ENCODE measurements at places on chromosomes 5 and 9. TPM values are rescaled to one million over a fixed set of nuclear protein-coding genes. Genes with fewer than 3 reads are reported as not detected.

- no peak overlapping the region for H3K27ac ChIP-seq
- no peaks in the 10 kb centered on the region for H3K36me3 ChIP-seq
- H3K27me3 ChIP-seq = no peaks in the 10 kb centered on the region
- H3K4me3 ChIP-seq = no peak overlapping the region
- no peak for DNase-seq
Observed at GRCh38 chr5:533955-534742, 9.9 kb upstream of the SLC9A3 start.

DNA sequence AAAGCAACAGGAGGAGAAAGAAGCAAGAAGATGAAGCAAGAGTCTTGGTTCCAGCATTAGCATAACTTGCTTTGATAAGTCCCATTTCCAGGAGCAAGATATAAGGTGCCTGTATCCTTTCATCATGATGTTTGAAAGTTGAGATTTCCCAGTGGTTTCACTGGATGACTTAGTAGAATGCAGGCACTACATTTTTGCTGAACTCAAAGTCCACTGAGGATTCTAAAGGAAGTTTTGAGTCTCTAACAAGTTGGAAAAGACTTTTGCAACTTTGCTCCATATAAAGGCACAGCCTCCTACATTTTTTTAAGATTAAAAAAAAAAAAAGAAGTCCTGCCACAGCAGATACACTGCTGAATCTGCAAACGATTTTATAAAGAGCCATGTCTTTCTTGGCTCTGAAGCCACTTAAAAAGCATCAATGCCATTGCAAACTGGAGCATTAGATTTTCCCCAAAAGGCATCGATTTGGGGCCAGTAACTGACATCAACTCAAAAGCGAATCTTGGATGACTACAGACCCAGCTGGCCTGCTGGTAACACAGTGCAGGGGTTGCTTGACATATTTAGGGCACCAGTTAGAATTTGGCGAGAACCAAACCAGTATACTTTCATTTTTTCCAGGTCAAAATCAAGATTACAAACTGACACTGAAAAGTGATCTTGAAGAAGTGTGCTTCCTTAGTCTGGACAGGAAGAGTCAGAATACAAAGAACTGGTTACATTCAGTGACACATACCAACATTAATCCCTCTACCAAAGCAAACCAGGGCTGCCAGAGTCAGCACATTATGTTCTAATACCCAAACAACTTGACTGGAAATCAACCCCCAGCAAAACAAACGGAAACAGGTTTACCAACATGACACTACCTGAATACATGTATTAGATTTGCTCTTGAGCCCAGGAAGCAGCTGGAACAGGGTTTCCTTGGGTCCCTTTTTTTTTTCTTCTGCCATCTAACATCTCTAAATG, 39.1 kb upstream of the KCNV2 start:
- H3K27me3 ChIP-seq = no peaks in the 10 kb centered on the region
- no peak overlapping the region for H3K4me3 ChIP-seq
- H3K36me3 ChIP-seq = no peaks in the 10 kb centered on the region
- H3K27ac ChIP-seq = peak overlapping the region; percentile 34

- peaks cover 38% of the 10 kb centered on the region for H3K4me1 ChIP-seq
- peak overlapping the region; percentile 85 for H3K27ac ChIP-seq
- no peaks in the 10 kb centered on the region for H3K27me3 ChIP-seq
Observed at GRCh38 chr9:113221800-113222481, 597 bp downstream of the SLC31A1 start.

- H3K4me1 ChIP-seq = peaks cover 20% of the 10 kb centered on the region
- no peak overlapping the region for H3K4me3 ChIP-seq
- peak; percentile 53 for DNase-seq
- no peaks in the 10 kb centered on the region for H3K27me3 ChIP-seq
- H3K27ac ChIP-seq = no peak overlapping the region
- no peaks in the 10 kb centered on the region for H3K36me3 ChIP-seq
Observed at GRCh38 chr5:1525624-1526189, 1.9 kb upstream of the LPCAT1 start.

DNA sequence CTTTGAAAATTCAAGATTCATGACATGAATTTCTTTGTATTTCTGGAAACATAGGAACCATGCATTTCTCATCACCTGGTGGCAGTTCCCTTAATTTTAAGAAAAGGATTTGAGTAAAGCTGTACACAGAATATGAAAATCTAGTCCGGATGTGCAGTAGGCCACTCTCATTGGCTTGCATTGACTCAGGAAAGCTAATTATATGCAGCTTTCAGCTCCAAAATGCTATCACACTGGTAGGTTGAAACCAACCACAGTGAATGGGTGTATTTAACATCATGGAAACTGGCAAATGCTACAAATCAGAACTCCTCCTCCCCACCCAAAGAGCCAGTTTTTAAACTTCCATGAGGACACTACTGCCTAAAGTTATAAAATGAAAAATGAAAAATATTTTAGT, 161.6 kb upstream of the FBXL17 start:
- no peak overlapping the region for H3K4me3 ChIP-seq
- no peaks in the 10 kb centered on the region for H3K27me3 ChIP-seq
- no peak overlapping the region for H3K27ac ChIP-seq

DNA sequence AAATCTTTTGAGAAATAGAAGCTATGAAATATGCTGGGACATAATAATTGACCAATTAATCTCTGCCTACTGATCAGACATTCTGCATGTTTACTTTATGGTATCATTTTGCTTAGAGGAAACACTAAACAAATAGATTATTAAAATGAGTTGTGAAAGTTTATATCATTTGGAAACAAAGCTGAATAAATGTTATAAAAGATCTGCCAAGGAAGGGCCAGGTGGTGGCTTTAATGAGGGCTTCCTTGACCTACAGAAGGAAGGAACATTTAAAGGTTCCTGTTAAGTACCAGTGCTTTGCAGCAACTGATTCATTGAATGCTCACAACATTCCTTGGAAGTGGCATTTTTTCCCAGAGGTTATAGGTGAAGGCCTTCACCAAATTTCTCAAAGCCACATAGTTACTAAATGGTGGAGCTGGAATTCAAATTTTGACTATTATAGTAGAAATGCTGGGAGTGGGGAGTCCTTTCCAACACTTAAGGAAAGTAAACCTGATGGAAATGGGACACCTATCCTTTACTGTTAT, 250.7 kb downstream of the GABRB2 start:
- no peaks in the 10 kb centered on the region for H3K27me3 ChIP-seq
- H3K27ac ChIP-seq = no peak overlapping the region
- H3K4me1 ChIP-seq = no peaks in the 10 kb centered on the region
- no peak for DNase-seq
- H3K4me3 ChIP-seq = no peak overlapping the region

GRCh38 chr5:74167206-74167929, 473.2 kb downstream of the ENC1 start:
- no peaks in the 10 kb centered on the region for H3K27me3 ChIP-seq
- no peak overlapping the region for H3K27ac ChIP-seq
- peaks cover 14% of the 10 kb centered on the region for H3K4me1 ChIP-seq
- DNase-seq = no peak
- H3K36me3 ChIP-seq = no peaks in the 10 kb centered on the region
- no peak overlapping the region for H3K4me3 ChIP-seq

DNA sequence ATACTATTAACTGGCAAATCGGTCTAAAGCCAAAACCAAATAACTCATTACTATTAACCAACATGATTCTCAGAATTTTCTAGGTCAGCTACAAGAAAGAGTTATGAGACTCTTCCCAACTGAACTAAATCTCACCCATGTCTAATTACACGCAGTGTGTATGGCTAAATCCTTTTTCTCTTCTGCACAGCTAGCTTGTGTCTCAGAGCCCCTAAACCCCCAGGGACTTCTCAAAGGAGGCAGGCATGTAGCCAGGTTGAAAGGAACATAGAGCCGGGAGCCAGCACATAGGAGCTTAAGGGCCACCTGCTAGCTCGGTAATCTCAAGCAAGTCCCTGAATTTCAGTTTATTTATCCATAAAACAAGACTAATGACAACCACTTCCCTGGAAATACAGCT, 2.2 kb upstream of the GZMK start:
- H3K4me3 ChIP-seq = no peak overlapping the region
- H3K27ac ChIP-seq = no peak overlapping the region
- no peak for DNase-seq
- no peaks in the 10 kb centered on the region for H3K4me1 ChIP-seq
- H3K27me3 ChIP-seq = no peaks in the 10 kb centered on the region

- H3K4me1 ChIP-seq = no peaks in the 10 kb centered on the region
- H3K27ac ChIP-seq = no peak overlapping the region
- no peak overlapping the region for H3K4me3 ChIP-seq
- H3K27me3 ChIP-seq = no peaks in the 10 kb centered on the region
- no peaks in the 10 kb centered on the region for H3K36me3 ChIP-seq
Observed at GRCh38 chr5:96320797-96321196, 112.3 kb downstream of the PCSK1 start.

Gene C9orf40
- total RNA-seq = 1.7 TPM

GRCh38 chr5:135441350-135441831, 5.8 kb downstream of the DCANP1 start:
- DNase-seq = peak; percentile 55
- peaks cover 24% of the 10 kb centered on the region for H3K4me1 ChIP-seq
- H3K27me3 ChIP-seq = no peaks in the 10 kb centered on the region
- H3K36me3 ChIP-seq = no peaks in the 10 kb centered on the region
- H3K4me3 ChIP-seq = no peak overlapping the region

Gene MAP1B
- 203 TPM for total RNA-seq

GRCh38 chr9:14750821-14751220, 28.3 kb upstream of the CER1 start:
- no peak overlapping the region for H3K4me3 ChIP-seq
- H3K27me3 ChIP-seq = no peaks in the 10 kb centered on the region
- no peaks in the 10 kb centered on the region for H3K36me3 ChIP-seq

Gene OR2V2
- total RNA-seq = not detected

GRCh38 chr9:117286245-117286644, 128.6 kb downstream of the ASTN2 start:
- no peaks in the 10 kb centered on the region for H3K27me3 ChIP-seq
- DNase-seq = no peak
- H3K4me1 ChIP-seq = no peaks in the 10 kb centered on the region
- H3K27ac ChIP-seq = no peak overlapping the region
